Astrocyte of the spinal cord (primary cell): ENCODE measurements at places on chromosomes 2 and 18.

- DNase-seq, result no peak
Measured at GRCh38 chr18:63107931-63108330, 211.6 kb downstream of the BCL2 start.

- no peak for DNase-seq
Measured at GRCh38 chr2:118813111-118813510, 34.3 kb downstream of the EN1 start.

GRCh38 chr2:42761554-42761953 lies 2.4 kb downstream of the OXER1 start:
- DNase-seq, result no peak

- DNase-seq, result no peak
Measured at GRCh38 chr18:36015629-36016028, 43.1 kb downstream of the RMP24 start.

GRCh38 chr2:190836767-190837166 lies 43.9 kb upstream of the GLS start:
- DNase-seq, result no peak

- no peak for DNase-seq
Measured at GRCh38 chr2:42060028-42060427, 12.2 kb downstream of the PKDCC start.

GRCh38 chr2:202072226-202072625 lies 829 bp upstream of the KIAA2012 start:
- no peak for DNase-seq

- peak; percentile 43 for DNase-seq
Measured at GRCh38 chr18:58991167-58991798, 126.6 kb downstream of the ZNF532 start.

GRCh38 chr2:158269143-158269542 lies 167.5 kb downstream of the UPP2 start:
- DNase-seq, result no peak

- DNase-seq, result no peak
Measured at GRCh38 chr2:39017334-39017733, 103.5 kb downstream of the SOS1 start.

DNA sequence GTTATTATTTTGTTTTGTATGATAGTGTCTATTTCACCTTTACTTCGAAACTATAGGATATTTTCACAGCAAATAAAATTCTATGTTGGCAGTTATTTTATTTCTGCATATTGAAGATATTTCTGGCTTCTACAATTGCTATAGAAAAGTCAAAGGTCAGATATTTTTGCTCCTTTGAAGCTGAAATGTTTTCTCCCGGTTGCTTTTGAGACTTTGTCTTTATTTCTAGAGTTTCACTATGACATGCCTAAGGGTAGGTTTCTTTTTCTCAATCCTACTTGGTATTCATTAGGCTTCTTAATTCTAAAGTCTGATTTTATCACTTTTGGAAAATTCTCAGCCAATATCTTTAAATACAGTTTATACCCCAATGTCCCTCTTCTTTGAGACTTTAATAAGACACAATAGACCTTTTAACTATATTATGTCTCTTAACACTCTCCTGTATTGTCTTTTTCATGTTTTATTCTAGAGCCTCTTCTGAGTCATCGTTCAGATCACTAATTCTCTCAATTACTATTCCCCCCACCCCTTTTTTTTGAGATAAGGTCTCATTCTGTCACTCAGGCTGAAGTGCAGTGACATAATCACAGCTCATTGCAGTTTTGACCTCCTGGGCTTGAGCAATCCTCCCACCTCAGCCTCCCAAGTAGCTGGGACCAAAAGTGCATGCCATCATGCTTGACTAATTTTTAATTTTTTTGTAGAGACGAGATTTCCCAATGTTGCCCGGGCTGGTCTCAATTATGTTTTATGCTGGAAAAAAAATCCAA lies 50.5 kb downstream of the USP37 start:
- no peak for DNase-seq

DNA sequence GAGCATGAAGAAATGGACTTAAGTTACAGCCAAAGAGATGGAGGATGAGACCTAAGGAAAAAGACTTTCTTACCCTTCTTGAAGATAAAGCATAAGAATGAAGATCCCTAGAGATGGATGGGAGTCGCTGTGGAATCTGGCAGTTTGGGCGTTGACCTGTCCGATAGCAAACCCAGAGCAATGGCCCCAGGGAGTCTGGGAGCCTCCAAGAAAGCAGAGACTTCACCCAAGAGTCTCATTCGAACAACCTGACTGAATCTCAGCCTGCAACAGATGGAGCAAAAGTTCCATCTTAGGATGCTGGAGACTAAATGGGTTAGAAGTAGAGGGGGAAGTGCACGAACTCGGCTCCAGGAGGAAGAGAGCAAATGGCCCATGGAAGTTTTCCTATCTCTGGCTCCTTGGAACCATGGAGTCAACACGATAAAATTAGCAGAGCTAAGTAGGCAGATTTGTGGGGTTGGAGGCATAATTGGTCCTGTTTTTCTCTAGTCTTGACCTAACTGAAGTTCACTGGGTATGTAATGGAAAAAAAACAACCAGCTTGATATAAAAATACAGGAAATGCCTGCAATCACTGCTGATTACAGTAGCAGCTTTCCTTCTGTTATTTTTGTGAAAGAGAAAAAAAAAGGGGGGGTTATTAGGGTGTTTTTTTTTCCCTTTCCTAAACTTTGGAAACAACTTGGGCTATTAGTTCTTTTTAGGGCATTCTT lies 178.4 kb upstream of the EPAS1 start:
- no peak for DNase-seq

GRCh38 chr2:231490801-231491200 lies 26.5 kb upstream of the NCL start:
- no peak for DNase-seq
